GDM1 (cell line): ENCODE measurements at places on chromosomes 11 and 22.

- DNase-seq = no peak
Observed at GRCh38 chr11:21501245-21501644, 691.6 kb upstream of the ANO5 start.

DNA sequence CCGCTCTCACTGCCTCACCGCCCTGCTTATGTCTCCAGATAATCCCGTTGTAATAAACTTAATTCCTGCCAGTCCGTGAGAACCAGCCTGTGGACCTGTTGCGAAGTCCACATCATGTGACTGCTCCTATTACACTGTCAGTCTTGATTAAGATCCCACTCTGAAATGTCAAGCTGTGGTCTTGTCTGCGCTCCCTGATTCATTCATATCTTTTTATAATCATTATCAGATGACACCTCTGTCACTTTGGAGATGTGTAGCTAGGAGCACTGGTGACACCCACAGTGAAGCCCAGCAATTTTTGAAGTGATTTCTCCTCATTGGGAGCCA is 377.3 kb downstream of the TBC1D22A start:
- DNase-seq = no peak

DNA sequence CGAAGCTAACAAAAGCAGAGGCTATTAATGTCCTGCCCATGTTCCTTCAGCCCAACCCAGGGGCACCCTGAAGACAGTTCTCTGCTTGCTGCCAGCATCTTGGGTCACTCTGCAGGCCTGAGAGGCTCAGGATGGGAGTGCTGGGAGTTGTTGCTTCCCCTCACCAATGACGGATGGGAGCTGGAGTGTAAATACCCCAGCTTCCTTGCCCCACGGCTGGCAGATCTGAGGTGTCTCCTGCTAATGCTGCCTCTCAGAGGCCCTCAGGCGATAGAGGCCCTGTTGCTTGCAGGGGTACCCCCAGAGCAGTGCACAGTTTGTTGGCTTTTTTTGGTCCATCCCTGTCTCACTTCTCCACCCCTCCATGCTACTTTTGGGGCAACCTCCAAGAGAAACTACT is 32.9 kb downstream of the IFT27 start:
- no peak for DNase-seq

GRCh38 chr11:47950396-47950795 is 30.0 kb upstream of the PTPRJ start:
- peak; percentile 43 for DNase-seq

DNA sequence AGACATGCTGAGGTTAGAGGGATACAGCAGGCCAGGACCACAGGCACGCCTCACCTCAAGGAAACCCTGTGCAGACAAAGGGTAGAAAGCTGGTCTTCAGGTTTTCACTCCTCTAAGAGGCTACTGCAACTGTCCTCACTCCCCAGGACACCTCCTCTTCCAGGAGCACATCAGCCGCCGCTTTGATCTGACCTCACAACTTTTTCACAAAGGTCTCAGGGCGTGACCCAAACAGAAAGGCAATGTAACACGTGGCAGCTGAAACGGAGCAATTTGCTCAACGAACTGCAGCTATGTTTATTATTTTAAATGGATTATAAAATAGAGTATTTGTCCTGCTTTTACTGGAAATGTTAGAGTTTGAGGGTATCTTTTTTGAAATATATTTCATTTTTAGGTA is 46.1 kb downstream of the LARGE1 start:
- DNase-seq = no peak
